Breast epithelium (tissue), 4 donors: ENCODE measurements at places on chromosomes 1 and 21.

DNA sequence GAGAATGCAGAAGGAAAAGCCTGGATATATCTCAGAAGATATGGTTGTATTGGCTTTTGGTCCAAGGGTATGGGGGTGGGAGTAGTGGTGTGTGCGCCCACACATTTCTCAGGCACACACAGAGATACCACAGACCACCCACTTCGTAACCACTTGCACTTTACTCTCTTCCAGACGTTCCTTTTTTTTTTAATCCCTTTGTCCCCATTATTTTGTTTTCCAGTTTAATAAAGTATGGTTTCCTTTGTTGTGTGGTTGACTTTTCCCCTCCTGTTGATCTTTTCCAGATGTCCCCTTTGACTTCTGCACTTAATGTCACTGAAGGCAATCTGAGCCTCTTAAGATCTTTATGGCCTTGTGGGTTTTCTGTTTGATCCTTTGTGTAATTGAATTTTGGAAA is 10.5 kb upstream of the TARS2 start:
- no peak for DNase-seq
- no peaks in the 10 kb centered on the region for H3K4me1 ChIP-seq
- H3K36me3 ChIP-seq: no peaks in the 10 kb centered on the region
- H3K27me3 ChIP-seq: no peaks in the 10 kb centered on the region

GRCh38 chr1:185439727-185440415 is 122.8 kb upstream of the IVNS1ABP start:
- no peaks in the 10 kb centered on the region for H3K4me1 ChIP-seq
- H3K27me3 ChIP-seq: no peaks in the 10 kb centered on the region
- no peak overlapping the region for H3K4me3 ChIP-seq
- no peak overlapping the region for H3K27ac ChIP-seq
- no peak for DNase-seq
- H3K36me3 ChIP-seq: no peaks in the 10 kb centered on the region

- DNase-seq: no peak
- no peak overlapping the region for H3K27ac ChIP-seq
- H3K4me3 ChIP-seq: no peak overlapping the region
Measured at GRCh38 chr1:168835176-168835575, 106.2 kb upstream of the DPT start.

- H3K27ac ChIP-seq: no peak overlapping the region
- DNase-seq: no peak
- no peaks in the 10 kb centered on the region for H3K27me3 ChIP-seq
- no peaks in the 10 kb centered on the region for H3K4me1 ChIP-seq
Measured at GRCh38 chr1:239700667-239701066, 314.3 kb downstream of the CHRM3 start.

- peaks cover 22% of the 10 kb centered on the region for H3K4me1 ChIP-seq
- H3K4me3 ChIP-seq: no peak overlapping the region
- DNase-seq: no peak
- H3K27me3 ChIP-seq: no peaks in the 10 kb centered on the region
- H3K36me3 ChIP-seq: no peaks in the 10 kb centered on the region
- no peak overlapping the region for H3K27ac ChIP-seq
Measured at GRCh38 chr1:1302006-1302430, 5.7 kb downstream of the ACAP3 start.
